ENCODE measurements at places on chromosomes 16 and 17.
A peak's percentile ranks its signal among the peaks of the same experiment; 100 is the strongest.

DNA sequence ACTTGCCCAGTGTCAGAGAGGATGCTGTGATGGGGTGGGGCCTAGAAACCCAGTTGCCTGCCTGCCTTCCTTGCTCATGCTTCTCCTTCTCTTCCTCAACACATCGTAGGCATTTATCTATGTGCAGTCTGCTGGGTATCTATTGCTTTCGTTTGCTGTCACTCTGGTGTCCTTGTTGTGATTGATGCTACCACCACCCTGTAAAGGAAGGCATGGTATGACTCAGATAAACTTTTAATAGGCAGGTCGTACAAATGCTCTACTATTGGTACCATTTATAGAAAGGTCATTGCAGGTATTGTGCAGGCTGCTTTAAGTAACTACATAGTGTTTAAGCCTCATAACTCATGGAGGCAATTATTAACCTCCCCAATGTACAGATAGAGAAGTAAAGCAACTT, 368.9 kb downstream of the UTP18 start:
- DNase-seq = no peak

- no peak for DNase-seq
Observed at GRCh38 chr16:10601444-10602408, 21.3 kb upstream of the EMP2 start.

DNA sequence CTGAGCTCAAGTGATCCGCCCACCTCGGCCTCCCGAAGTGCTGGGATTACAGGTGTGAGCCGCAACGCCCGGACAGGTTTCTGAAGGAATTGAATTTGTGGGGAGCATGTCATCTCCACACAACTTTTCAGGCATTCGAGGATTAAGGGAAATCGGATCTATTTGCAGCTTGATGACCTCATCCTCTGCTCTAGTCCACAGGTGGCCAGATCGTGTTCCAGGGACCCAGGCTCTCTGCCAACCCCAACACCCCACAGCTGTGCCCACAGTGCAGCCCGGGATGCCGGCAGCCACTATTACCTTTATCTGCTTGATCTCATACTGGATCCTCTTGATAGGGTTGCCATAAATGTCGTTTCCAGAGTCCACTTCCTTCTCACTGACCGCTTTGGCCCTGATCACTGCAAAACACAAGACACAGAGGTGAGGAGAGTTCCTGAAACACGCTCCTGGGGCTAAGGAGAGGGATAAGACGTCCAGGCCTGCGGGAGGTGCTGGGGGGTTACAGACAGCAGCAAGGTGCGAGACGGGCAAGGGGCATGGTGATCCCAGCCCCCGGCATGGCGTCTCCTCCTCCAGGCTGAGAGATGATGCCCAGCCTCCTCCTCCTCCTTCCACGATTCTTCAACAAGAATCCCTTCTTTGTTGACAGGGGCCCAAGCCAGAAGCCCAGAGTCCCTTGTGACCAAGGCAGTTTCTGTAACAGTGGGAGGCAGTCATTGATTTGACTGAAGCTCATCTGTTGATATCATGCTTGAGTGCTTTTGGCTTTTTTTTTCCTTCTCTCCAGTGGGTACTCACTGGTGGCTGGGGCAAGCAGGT, 29.3 kb downstream of the CEP295NL start:
- no peak for DNase-seq

- no peak for DNase-seq
Observed at GRCh38 chr16:31473264-31473984, 1.5 kb downstream of the TGFB1I1 start.

- DNase-seq = no peak
Observed at GRCh38 chr17:57624386-57624785, 120.7 kb downstream of the CCDC182 start.

- no peak for DNase-seq
Observed at GRCh38 chr17:1995321-1995892, 29.7 kb downstream of the RTN4RL1 start.

GRCh38 chr16:86016201-86016965, 117.4 kb downstream of the IRF8 start:
- peak; percentile 49 for DNase-seq

GRCh38 chr16:4660454-4661007, 32.8 kb upstream of the NUDT16L1 start:
- peak; percentile 60 for DNase-seq

GRCh38 chr17:30398328-30399041, 19.8 kb downstream of the CPD start:
- no peak for DNase-seq

GRCh38 chr17:31428512-31428911, 37.0 kb downstream of the RAB11FIP4 start:
- DNase-seq = no peak

GRCh38 chr16:48831076-48831722, 221.2 kb upstream of the N4BP1 start:
- no peak for DNase-seq

DNA sequence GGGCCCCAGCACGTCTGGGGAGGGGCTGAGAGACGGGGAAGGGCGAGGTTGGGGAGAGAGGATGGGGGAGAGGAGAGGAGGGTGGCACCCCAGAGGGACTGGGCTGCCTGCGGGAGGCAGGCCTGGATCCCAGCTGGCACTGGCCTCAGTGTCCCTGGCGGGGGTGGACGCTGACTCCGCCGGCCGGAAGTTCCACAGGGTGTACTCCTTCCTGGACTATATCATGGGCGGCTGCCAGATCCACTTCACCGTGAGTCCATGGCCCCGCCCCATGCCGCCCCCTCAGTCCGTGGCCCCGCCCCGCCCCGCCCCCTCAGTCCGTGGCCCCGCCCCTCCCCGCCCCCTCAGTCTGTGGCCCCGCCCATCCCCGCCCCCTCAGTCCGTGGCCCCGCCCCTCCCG, 11.3 kb downstream of the CPNE7 start:
- DNase-seq = no peak

DNA sequence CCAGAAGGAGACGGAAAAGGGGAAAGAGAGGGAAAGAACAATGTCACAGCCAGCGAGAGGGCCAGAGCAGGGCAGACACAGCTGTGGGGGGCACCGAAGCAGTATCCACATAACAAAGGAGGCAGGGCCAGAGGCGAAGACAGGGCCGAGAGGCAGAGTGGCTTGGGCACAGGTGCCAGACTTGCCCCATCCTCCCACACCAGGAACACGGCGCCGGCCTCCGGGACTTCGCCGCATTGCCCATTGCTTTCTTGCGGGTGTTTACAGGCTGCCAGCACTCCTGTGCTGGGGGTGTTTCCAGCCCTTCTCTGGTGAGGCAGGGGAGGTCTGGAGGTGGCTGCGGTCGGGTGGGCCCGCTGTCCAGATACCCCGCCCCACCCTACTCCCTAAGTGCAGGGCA, 78.0 kb downstream of the ENGASE start:
- no peak for DNase-seq

- peak; percentile 10 for DNase-seq
Observed at GRCh38 chr16:68364561-68364998, 53.8 kb downstream of the PRMT7 start.

DNA sequence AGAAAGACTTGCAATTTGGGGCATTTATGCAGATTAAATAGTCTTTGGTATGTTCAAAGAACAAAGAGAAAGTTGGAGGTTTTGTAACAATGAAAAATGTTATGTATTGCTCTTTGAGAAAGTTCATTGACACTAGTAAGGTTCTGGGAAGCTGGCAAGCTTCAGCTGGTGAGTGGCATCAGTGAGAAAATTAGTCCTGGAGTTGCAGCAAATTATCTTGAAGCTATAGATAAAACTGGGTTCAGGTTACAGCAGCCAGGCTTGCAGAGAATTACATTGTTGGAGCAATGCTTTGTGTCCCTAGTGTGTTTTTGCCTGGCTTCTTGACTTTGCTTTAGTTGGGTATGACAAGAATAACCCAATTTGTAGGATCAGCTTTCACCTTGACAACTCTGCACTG, 221.2 kb downstream of the CDH13 start:
- no peak for DNase-seq

DNA sequence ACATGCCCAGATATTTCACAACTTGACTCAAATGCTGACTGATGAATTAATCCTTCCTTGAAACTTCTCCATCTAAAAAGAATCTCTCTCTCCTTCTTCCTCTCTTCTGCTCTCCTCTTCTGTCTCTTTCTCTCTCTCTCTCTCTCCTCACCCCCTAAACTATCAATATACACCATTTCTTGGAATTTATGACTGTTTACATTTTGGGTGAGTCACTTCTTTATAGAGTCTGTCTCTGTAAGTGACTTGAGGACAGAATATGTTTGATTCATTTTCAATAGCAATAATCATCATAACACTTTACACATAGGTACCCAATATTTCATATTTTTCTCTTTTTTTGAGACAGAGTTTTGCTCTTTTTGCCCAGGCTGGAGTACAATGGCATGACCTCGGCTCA, 15.3 kb downstream of the OR3A1 start:
- no peak for DNase-seq

- DNase-seq = no peak
Observed at GRCh38 chr17:56880133-56880532, 33.7 kb downstream of the TRIM25 start.

GRCh38 chr16:27275394-27275793, 6.8 kb upstream of the NSMCE1 start:
- DNase-seq = no peak

- no peak for DNase-seq
Observed at GRCh38 chr16:46573834-46574159, 47.4 kb downstream of the SHCBP1 start.

DNA sequence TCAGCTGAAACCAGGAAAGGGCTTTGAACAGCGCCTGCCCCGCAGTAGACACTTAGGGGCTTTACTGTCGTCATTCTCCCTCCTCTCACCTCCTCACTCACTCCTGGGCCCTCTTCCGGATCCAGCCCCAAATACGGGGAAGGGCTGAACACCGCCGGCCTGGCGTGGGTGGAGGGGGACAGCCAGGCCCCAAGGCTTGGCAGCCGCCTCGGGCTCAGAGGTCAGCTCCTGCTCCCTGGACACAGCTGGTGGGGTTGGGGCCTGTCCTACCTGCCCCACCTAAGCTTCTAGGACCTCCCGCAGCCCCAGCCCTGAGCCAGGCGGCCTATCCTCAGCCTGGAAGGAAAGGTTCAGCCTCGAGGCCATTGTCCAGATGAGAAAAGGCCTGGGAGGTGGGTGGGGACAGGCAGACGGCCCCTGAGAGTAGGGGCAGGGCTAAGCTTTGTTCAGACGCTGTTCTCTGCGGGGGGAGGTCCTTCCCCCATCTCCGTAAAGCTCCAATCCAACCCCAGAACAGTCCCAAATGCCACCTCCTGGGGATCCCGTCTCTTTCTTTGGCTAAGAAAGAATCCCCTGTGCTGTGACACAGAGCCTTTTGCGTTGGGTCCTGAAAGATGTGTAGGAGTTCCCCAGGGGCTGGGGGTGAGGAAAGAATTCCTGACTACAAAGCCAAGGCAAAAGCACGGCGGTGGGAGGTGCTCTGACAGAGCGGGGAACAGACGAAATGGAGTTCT, 881 bp upstream of the LLGL1 start:
- peak; percentile 59 for DNase-seq

- DNase-seq = no peak
Observed at GRCh38 chr17:13085578-13085977, 67.8 kb upstream of the ELAC2 start.

- DNase-seq = no peak
Observed at GRCh38 chr16:85213926-85214675, 101.8 kb upstream of the CIBAR2 start.

DNA sequence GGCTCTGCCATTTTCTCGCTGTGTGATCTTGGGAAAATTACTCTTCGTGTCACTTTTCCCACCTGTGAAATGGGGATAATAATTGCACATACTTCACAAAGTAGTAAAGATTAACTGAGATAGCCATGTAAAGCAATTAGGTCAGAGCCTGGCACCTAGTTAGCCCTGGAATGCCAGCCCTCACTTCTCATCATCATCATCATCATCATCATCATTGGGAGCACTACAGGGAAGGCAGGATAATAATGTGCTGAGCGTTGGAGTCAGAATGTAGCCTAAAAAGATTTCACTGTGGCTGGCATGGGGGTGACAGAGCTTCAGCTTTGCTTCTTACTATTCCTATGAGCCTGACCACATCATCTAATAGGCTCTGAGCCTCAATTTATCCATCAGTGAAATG, 362.6 kb downstream of the TOX3 start:
- DNase-seq = no peak

GRCh38 chr16:85026703-85027102, 892 bp upstream of the KIAA0513 start:
- no peak for DNase-seq

All from fibroblast of skin of right biceps (primary cell).